ENCODE measurements at places on chromosomes 3 and 15.

- no peak for DNase-seq
Measured at GRCh38 chr3:179196098-179196497, 47.9 kb downstream of the PIK3CA start.

- DNase-seq, result no peak
Measured at GRCh38 chr3:9205345-9206143, 43.9 kb downstream of the SRGAP3 start.

- DNase-seq, result peak; percentile 5
Measured at GRCh38 chr15:59590027-59590426, 21.6 kb upstream of the GCNT3 start.

DNA sequence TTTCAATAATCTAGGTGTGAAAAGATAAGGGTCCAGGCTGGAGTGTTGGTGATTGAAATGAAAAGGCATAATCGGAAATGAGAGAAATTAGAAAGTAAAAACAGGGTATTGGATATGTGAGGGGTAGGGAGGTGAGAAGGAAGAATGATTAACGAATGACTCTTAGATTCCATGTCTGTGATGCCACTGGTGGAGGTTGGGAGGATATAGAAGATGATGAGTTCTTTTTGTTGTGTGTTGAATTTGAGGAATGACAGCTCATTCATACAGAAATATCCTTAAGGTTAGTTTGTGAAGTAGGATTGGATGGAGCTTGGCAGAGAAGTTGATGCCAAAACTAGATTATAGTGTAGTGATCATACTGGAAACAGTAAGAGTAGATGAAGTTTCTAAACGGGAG is 72.2 kb upstream of the CCNL1 start:
- DNase-seq, result no peak

GRCh38 chr15:59353994-59354416 is 18.7 kb downstream of the MYO1E start:
- no peak for DNase-seq

- no peak for DNase-seq
Measured at GRCh38 chr3:126186271-126186670, 5.9 kb upstream of the ALDH1L1 start.

DNA sequence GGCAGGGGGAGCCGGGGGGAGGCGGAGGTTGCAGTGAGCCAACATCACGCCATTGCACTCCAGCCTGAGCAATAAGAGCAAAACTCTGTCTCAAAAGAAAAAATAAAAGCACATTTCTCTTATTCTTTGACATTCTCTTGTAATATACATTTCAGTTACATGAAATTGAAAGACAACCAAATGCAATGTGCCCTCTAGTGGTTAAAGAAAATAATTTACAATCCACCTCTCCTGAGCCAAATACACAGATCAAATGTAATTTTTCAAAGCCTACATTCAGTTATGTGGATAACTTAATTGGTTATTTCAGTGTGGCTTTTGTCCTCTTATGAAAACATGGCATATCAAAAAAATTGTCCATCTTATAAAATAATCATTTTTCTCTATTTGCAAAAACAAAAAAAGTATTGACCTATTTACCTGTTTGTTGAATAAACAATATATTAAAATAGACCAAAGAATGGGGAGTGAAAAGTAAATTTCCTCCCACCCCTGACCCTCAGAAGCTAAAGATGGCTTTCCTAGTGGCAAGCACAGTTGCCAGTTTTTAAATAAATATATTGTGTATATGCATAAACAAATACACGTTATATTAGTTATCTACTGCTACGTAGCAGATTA is 14.2 kb upstream of the U2SURP start:
- DNase-seq, result no peak

DNA sequence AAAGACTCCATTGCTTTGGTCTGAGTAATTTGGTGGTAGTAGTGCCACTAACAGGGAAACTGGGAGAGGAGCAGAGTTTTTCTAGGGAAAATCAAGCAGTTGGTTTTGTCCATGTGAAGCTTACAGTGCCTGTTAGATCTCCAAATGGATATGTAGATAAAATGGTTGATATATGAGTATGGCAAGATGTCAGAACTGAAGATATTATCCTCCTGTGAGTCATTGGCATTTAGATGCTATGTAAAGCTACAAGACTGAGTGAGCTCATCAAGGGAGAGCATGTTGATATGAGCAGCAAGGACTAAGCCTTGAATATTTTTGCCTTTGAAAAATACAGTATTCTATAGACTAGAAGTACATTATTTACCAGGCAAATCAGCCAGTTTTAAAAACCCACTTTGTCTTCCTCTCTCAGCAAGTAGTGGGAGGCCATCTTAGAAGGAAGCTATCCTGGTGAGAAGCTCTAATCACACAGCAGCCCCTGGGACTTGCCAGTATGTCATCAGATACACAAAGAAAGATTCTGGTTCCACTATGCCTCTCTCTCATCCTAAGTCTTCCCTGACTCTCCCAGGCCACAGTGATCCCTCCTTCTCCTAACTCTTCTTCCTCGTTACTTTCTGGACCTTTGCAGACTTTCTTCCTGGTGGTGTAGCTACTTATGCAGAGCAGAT is 77.4 kb upstream of the ANKRD28 start:
- no peak for DNase-seq

DNA sequence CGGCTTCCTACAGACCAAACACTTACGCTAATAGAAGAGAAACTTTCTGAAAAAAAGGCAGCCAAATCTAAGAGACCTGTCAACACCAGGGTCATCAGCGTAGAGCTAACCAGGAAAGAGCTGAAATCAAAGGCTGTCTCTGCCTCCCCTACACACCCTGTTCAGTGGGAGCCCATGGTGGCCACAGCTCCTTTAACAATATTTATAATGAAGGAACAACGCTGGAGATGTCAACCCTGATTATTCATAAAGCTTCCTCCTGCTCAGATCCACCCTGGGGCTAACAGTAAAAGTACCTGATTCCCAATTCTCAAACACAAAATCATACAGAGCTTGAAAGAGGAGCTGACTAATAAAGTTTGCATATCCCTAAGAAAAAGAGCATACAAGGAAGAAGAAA is 133.7 kb downstream of the ANXA2 start:
- no peak for DNase-seq

DNA sequence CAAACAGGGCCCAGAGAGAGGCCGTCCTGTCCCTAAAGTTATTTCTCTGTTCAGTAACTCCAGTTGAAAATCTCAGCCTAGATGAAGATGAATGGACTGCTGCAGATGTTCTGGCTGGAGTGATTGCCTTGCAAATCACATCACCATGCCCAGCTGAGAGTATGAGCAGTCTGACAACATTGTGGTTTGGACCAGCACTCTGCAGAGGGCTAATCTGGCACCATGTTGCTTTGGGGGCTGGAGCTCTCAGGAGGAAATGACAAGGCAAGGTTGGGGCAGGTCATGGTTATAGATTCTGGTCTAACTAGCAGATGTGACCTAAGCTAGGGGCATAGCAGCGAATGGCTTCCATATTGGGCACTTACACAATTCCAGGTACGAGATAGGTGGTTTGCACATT is 314.2 kb downstream of the CLSTN2 start:
- DNase-seq, result no peak

DNA sequence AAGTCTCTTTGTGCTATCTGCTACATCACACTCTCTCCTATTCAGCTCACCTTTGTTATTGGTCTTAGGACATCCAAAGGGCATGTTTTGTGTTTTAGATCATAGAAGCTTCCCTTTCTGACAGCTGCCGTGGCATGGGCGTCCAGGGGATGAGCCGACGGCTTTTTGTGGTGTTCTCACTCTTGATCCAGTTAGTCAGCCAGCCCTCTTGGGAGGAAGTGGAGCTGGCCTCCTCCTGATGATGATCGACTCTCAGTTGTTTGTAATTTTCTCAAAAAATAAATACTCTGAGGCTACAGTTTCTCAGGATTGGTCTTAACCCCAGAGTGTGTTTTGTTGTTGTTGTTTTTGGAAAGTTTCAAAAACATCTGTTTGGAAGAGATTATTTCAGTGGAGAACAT is 34.4 kb downstream of the BOC start:
- no peak for DNase-seq

DNA sequence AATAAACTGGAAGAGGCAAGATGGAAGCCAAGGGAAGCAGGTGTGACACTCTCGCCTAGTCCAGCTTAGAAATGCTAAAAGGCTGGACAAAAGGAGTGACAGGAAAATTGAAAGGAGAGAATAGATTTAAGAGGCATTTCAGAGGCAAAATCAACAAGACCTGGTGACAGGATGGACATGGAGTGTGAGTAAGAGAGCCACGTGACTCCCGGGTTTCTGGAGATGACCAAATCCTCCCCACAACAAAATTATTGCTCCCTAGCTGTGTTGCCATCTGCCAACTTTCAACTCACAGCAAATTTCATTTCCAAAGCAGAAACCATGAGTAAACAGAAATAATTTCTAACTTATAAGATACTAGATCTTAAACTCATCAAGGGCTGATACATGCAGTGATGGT is 52.6 kb downstream of the MTHFS start:
- no peak for DNase-seq

Measured in stimulated activated CD4-positive, alpha-beta T cell treated with anti-CD3 and anti-CD28 coated beads, Interleukin-12 subunit alpha, Interleukin-12 subunit beta, amount 100 ng/mL, for 48 hours (primary cell).